ENCODE measurements at places on chromosomes 5 and 9.

GRCh38 chr5:15487228-15487627 is 12.8 kb upstream of the FBXL7 start:
- DNase-seq = no peak

- DNase-seq = no peak
Observed at GRCh38 chr5:19733612-19734495, 254.1 kb downstream of the CDH18 start.

- DNase-seq = no peak
Observed at GRCh38 chr9:124665391-124666058, 105.6 kb downstream of the NR6A1 start.

- peak; percentile 82 for DNase-seq
Observed at GRCh38 chr9:92716557-92716956, 46.6 kb upstream of the IPPK start.

Measured in K562 (cell line).